ENCODE measurements at places on chromosomes 5 and 9. TPM values are rescaled to one million over a fixed set of nuclear protein-coding genes. Genes with fewer than 3 reads are reported as not detected.
A peak's percentile ranks its signal among the peaks of the same experiment; 100 is the strongest.

Gene GFI1B
- not detected for total RNA-seq

Gene IL33
- total RNA-seq: not detected

Gene LRRC19
- not detected for total RNA-seq

Gene CNTNAP3
- total RNA-seq: not detected

Gene RNF180
- total RNA-seq: not detected

Gene ABHD17B
- total RNA-seq: 28.3 TPM

Gene DCAF10
- 21.2 TPM for total RNA-seq

Gene AMBP
- total RNA-seq: not detected

Gene TMEM252
- not detected for total RNA-seq

Gene HAPLN1
- total RNA-seq: not detected

Gene ARHGEF39
- 17.3 TPM for total RNA-seq

Gene CAPSL
- total RNA-seq: not detected

Gene PIP5K1B
- total RNA-seq: 0.16 TPM

Gene FOXD1
- not detected for total RNA-seq

GRCh38 chr5:78797936-78798672 lies 149.5 kb upstream of the LHFPL2 start:
- no peak for DNase-seq

- no peak for DNase-seq
These were observed 113.4 kb downstream of the PAPPA start for GRCh38 chr9:116267021-116267420.

DNA sequence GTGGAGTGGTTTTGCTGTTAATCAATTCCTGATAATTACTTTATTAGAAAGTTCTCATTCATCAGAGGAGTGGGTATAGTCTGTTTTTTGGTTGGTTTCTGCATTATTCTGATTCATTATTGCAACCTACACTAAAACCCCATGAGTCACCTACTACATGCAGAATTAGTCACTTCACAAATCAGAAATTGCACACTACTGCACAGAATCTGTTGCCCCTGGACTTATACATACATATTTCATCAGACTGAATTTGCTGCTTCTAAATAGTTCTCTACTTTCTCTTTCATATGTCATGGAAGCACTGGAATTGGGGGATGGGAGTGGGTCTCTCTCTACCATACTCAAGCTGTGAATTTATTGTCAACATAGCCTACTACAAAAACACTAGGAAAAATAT lies 585.1 kb downstream of the DNAH5 start:
- DNase-seq: no peak

DNA sequence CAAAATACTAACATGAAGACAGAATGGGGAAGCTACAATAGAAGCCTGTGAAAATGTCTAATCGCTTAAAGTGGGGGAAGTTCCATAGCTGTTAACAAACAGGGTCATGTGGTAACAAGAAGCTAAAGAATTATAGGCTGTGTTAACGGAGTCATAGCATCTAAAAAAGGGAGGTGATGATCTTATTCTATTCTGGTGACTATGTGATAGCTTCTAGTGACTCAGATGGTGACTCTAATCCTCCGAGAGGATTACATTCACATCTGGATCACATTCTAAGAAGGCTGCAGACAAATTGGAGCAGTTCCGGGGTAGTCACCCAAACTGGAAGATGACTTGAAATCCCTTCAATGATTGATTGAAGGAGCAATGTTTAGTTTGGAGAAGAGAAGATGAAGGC lies 142.1 kb downstream of the LIFR start:
- no peak for DNase-seq

- peak; percentile 99 for DNase-seq
These were observed at the start of gene ANKHD1 for GRCh38 chr5:140401362-140402257. ANKHD1 (plus strand) TSS chr5:140401833; CDS start chr5:140401968, 135 bp downstream.

DNA sequence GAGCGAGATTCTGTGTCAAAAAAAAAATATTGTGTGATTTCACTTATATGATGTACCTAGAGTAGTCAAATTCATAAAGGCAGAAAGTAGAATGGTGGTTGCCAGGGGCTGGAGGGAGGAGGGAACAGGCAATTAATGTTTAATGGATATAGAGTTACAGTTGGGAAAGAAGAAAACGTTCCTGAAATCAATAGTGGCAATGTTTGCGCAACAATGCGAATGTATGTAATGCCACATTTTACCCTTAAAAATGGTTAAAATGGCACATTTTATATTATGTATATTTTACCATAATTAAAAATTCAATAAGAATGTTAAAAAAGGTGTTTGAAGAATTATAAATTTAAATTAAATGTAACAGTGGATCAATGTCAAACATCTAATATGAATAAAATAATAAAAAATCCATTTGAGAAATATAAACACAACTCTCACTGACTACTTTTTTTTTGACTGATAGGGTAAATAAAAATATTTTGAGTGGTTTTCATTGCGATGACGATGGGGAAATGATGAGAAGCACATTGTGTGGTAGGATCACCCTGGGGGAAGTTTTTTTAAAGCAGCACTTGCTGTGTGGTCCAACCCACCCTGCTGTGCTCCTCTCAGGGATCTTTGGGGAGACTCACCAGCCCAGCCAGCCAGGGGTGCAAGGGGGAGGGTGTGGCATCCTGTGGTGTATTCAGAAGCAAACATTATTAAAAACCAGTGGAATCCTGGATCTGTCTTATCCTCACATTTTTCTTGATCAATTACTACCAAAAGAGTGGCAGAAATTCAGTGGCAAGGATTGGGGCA lies 4.3 kb downstream of the FYB1 start:
- DNase-seq: peak; percentile 53

DNA sequence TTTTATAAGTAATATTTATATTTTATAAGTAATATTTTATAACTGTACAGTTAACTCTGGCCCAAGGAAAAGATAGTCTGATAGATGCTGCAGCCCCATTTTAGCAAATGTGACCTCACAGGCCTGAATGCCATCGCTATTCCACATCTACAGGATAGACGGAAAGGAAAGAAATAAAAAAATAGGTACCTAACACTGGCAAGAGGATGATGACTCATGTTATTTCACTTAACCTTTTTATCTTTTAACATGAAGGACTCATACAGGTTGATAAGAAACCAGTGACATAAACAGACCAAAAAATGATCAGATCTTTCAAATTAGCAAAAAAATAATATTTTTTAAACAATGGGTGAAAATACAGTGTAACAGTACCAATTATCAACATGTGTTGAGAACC lies 2.7 kb downstream of the CD274 start:
- DNase-seq: no peak

DNA sequence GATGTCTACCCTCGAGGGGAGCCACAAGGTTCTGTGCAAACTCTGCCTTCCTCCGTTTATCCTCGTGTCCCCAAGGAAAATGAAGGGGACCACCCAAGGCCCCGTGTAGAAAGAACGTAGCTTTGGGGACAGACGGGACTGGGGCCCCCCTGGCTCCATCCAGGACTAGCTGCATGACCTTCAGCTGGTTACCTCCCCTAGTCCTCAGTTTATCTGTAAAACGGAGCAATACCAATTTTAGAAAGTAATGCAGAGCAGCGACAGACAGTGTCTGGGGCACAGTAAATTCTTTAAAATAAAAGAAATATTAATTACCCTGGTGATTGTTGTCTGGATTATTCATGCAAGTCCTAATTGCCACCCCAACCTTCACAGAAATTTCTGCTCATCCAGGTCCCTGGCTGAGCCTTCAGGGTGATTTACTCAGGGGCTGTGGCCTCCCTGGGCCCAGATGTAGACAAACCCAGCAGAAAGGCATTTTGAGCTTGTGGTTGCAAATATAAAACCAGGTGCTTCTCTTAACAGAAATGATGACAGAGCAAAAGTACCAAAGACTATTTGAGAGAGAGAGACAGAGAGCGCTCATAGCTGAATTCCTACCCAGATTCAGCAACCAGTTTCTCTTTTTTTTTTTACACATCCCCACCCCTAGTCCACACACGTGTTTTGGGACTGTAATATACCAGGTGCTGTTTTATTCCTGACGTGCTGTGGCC lies 155.1 kb upstream of the SMIM23 start:
- no peak for DNase-seq

DNA sequence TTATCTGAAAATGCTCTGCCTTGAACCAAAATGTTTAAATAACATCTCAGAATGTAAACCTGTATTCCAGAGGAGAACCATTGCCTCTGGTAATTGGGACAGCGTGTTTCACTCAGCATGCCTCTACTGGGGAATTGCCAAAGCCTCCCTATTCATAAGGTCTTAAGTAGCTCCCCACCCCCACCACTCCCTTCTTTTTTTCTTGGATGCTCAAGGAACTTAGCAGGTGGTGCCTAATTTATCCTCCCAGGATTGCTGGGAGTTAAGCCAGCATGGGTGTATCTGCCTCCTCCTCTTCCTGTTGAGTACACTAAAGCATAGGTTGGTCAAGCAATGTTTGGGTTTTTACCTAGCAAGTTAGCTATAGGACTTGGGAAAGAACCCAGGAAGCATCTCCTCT lies 220.2 kb downstream of the DMAC1 start:
- no peak for DNase-seq

DNA sequence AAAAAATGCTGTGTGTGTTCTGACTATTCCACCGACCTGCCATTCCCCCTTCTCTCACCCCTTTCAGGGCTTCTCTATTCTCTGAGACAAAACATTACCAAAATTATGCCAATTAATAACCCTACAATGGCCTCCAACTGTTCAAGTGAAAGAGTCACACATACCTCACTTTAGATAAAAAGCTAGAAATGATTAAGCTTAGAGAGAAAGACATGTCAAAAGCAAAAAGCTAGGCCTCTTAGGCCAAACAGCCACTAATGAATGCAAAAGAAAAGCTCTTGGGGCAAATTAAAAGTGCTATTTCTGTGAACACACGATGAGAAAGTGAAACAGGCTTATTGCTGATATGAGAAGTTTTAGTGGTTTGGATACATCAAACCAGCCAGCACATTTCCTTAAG lies 279.6 kb upstream of the GRAMD2B start:
- DNase-seq: no peak

DNA sequence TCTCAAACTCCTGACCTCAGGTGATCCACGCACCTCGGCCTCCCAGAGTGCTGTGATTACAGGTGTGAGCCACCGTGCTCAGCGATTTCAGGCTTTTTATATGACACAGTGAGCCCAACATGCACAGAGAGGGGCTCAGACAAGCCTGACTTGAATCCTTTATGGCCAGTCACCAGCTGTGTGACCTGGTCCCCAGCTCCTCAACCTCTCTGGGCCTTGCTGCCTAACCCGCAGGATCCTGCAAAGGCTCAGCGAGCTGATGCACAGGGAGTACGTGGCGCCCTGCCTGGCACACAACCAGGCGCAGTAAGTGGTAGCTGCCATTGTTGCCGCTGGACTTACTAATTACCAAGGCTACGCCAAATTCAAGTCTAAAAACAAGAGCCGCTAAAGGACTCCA lies 16.6 kb upstream of the NCS1 start:
- no peak for DNase-seq

- DNase-seq: no peak
These were observed 50.1 kb upstream of the PWWP2A start for GRCh38 chr5:160169326-160169725.

DNA sequence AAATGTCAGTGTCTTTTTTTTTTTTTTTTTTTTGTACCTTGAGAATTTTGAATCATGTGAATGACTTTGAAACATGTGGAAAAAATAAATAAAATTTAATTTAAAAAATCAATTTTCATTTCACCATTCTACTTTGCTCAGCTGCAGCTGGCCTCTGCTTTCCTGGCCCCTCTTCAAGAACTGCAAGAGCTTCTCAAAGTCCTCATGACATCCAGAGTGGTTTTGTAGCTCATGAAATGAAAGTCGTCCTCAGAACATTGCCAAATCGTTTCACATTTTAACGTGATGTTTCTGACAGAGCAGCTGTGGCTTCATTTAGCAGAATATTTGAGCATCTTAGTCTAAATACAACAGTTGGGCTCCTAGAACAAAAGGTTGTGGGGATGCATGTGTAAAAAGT lies 47.9 kb upstream of the TMEM215 start:
- no peak for DNase-seq

- no peak for DNase-seq
These were observed 47.8 kb upstream of the SLC1A3 start for GRCh38 chr5:36558641-36559040.

- peak; percentile 46 for DNase-seq
These were observed 11.8 kb upstream of the ACTBL2 start for GRCh38 chr5:57494104-57495098.

DNA sequence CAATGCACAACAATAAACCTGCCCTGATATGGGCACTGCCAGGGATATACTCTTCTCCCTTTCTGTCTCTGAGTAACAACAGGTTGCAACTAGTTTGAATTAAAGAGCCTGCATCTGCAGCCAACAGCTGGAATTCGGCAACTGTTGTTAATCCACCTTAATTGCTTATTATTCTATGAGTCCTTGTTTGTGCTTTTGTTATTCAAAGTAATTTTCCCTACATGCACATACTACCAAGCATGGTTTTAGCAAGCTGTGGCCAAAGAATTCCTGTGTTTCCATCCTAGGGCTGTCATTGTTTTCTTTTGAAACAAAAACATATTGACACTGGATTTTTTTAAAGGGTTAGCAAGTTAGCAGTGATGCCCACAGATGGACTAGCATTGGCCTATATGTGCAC lies 171.5 kb downstream of the EFNA5 start:
- DNase-seq: no peak

GRCh38 chr9:113721856-113722255 lies 154.3 kb upstream of the ZNF618 start:
- DNase-seq: no peak

DNA sequence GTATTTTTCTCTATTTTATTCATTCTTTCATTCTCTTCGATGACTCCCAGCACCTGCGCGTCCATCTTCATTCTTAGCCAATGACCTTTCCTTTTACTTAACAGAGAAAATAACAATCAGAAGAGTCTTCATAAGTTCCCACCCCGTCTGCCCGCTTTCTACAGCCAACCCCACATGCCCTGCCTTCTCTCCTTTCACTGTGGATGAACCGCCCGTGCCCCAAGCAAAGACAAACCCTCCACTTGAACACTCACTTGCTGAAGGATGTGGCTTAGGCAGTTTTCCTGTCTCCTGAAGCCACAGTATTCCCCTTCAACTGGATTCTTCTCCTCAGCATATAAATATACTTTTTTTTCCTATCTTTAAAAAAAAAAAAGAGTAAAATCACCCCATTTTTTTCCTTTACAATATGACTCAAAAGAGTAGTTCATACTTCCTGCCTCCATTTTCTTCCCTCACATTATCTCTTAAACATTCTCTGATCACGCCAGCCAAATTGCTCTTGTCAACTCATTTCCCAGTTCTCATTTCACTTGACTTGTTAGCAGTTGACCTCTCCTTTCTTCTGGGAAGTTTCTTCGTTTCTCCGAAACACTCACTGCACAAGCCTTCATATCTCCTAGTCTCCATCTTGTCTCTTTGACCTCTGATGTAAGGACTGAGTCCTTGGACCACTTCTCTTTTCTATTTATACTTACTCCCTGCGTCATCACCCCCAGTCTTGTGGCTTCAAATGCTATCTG lies 11.1 kb downstream of the NIPSNAP3B start:
- no peak for DNase-seq

DNA sequence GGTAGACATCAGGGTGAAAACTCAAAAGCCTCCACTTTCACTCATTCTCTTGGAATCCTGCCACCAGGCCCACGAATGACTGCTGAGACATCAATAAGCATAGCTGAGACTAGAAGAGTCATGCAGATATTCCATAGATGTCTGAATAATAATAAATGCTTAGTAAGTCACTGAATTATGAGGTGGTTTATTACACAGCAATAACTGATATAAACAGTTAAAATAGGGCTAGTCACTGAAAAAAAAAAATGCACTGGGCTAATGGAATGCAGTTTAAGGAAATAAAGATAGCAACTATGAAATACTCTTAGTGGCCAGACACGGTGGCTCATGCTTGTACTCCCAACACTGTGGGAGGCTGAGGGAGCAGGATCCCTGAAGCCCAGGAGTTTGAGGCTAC lies 262.8 kb upstream of the CDH6 start:
- no peak for DNase-seq

GRCh38 chr9:71602652-71603051 lies 165.7 kb downstream of the CEMIP2 start:
- DNase-seq: no peak

GRCh38 chr5:3175416-3175815 lies 420.2 kb upstream of the IRX1 start:
- DNase-seq: no peak

All from activated CD8-positive, alpha-beta T cell treated with anti-CD3 and anti-CD28 coated beads, Interleukin-2, amount 10 ng/mL, durations not matched to agents 7 days and 5 days (primary cell).